Putamen (tissue), 1 donor: ENCODE measurements at places on chromosomes 16 and 17.

DNA sequence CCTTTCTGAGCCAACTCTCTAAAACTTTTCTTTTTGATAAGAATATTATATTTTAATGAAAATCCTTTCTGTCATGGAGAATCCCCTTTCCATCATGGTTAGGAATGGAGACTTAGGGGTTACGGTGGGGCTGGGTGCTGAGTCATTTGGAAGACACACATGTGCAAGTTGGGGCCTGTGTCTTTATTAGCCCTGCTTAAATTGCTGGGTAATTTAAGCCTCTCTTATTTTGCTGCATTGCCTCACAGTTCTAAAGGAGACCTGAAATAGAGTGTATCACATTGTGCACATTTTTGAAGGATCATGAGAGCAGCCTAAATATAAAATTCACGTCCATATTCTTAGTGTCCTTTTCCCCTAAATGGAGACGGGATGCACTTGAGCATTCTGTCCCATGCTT lies 61.8 kb upstream of the RBFOX1 start:
- no peak for DNase-seq

DNA sequence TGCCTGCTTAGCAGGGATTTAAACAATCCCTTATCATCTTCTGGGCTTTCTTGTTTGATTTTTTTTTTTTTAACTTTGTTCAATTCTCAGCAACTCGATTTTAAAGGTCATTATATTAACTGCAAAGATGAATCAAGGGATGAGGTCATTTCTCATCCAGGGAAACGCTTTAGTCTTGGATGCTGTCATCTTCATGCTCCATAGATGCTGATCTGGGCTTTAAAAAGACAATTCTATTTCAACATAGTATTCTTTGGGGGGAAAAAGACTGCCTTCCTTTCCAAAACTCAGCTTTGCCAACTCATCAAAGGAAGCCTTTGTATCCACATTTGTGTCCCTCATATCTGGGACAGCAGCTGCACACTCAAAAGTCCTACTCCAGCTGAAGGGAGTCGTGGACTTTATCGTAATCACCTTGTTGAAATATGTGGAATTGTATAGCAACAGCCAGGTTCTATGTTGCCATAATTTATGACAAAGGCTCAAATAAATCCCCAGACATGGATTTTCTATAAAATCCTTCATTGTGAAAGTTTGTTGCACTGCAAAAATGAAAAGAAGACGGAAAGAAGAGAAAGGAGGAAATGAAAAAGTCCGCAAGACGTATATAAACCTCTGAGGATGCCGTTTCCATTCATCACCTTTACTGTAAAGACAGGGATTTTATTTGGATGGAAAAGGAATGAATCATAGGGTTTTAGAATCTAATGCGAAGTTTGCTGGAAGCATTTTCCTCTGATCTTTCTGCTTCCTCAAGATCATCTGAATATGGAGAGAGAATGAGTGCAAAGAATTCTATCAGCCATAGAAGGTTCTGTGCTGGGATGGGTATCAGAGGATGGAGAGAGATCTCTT lies 48.6 kb upstream of the XYLT1 start:
- DNase-seq = no peak

- no peak for DNase-seq
These were observed 6.1 kb downstream of the OR1A1 start for GRCh38 chr17:3213587-3213986.

DNA sequence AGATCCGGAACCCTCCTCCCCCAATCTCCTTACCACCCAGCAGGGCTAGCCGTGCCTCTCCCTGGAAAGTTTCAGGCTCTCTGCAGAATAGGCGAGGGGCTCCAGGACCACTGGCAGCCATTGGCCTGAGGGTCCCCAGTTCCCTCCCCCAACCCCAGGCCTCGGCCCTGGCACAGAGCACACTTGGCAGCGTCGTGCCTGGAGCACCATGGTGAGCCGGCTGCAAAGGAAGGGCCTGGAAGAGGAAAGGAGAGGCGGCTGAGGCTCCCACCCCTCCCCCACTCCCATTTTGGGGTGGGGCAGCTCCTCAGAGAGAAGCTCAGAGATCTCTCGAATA lies 369 bp upstream of the BTBD17 start:
- no peak for DNase-seq

- no peak for DNase-seq
These were observed 69.9 kb upstream of the NFAT5 start for GRCh38 chr16:69495821-69496220.

DNA sequence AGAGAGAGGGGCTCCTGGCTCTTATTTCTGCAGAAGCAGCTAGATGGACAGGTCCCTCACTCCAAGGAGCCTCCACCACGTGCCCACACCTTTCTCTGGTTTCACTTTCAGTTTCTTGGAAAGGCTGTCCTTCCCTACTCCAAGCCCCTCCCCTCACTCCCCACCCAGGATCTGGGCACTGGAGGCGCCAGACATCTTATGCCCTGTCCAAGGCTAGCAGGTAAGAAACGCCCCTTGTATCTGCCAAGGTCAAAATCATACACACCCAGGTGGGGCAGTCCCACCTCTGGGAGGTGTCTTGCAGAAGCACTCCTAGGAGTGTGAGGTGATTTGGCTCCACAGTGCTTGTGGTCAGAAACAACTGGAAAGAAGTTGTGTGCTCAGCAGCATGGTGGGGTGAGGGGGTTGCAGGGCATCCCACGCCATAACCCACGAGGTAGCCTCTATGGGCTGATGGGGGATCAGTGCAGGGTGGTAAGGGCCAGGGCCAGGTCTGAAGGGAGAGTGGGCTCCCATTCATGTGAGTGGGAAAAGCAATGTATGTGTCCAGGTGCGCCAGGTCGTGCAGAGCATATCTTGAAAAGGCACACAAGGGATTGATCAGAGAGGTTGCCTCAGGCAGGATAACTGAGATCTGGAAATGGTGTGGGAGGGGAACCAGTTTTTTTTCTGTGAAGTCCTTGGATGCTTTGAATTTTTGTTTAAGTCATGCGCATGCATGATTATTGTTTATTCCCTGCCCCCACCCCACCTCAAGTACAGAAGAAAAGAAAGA lies 31.8 kb upstream of the PRM1 start:
- DNase-seq = no peak

GRCh38 chr17:9798724-9799123 lies 7.3 kb upstream of the DHRS7C start:
- DNase-seq = no peak

GRCh38 chr16:71927383-71927782 lies 32.1 kb downstream of the IST1 start:
- peak; percentile 46 for DNase-seq

- no peak for DNase-seq
These were observed 12.4 kb upstream of the IL4R start for GRCh38 chr16:27301236-27301861.

DNA sequence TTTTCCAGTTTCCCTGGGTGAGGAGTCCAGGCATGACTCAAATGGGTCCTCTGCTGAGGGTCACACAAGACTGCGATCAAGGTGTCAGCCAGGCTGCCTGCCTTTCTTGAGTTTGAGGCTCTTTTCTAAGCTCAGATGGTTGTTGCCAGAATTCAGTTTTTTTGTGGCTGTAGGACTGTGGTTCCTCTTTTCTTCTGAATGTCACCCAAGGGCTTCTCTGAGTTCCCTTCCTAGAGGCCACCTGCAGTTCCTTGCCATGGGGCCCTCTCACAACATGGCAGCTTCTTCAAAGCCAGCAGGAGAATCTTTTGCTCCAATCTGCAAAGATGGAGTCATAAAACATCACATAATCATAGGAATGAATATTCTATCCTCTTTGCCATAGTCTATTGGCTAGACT lies 17.5 kb downstream of the LIMD2 start:
- no peak for DNase-seq

- DNase-seq = no peak
These were observed 324.0 kb downstream of the SNX29 start for GRCh38 chr16:12300490-12300889.

DNA sequence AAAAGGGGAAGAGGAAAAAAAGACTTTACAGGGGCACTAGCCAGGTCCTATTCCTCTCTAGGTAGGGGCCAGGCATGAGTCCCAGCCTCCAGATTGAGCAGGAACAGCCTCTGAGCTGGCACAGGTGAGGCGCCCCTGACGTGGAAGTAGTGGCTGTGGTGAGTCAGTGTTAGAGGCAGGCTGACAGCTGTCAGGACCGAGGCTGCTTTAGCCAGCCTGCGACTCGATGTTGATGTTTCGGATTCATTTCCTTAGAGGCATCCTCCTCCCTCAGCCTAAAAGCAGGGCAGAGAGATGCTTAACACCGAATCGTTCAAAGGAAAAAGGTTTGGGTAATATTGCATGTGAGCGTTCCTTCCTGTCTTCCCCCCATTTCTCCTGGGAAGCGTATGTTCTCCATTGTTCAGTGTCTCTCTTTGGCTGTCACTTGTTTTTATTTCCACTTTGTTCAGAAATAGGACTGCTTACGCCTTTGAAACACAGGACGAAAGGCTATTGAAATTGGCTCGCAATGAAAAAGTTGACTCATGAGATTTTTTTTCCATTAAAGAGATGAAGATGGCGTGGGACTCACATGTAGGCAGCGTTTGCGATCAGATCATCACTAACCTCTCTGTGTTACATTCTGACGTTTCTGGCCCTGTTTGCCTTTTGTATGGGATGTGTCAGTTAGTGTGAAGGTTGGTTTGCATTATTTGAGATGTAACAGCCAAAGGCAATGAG lies 1.3 kb downstream of the KIAA0513 start:
- peak; percentile 53 for DNase-seq

DNA sequence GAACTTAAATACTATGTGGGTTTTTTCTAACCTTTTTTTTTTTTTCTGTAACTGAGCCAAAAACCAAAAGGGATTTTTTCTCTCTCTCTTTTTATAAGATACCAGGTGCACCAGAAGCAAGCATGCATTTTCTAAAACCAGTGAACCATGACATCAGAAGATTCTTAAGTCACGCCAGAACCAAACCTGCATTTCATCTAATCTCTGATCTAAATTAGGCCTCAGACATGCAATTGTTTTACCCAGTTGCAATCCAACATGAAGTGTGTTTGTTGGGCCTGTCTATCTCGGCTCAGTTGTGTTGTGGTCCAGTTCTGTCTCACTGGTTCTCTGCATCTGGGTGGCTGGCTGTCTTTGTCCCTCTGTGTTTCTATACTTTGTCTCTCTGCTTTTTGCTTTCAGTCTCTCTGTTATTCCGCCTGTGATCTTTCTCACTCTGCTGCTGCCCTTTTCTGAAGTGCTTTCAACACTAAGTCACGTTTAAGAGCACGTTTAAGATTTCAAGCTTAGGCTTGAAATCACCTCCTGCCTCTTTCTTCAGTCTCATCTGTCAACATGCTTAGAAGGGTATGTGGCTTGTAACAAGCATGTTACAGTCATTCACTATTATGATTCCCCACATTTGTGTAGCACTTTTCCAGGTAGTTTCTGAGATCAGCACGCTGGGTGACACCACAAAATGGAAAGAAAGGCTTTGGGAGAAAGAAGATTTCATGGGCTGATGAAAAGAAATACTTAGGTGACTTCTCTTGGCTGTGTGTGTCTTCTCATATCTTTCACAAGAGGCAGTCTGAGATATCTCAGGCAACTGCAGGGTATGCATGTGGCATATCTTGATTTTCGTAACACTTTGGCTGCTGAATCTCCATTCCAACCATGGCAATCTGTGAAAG lies 488.9 kb downstream of the SHISA9 start:
- DNase-seq = no peak

DNA sequence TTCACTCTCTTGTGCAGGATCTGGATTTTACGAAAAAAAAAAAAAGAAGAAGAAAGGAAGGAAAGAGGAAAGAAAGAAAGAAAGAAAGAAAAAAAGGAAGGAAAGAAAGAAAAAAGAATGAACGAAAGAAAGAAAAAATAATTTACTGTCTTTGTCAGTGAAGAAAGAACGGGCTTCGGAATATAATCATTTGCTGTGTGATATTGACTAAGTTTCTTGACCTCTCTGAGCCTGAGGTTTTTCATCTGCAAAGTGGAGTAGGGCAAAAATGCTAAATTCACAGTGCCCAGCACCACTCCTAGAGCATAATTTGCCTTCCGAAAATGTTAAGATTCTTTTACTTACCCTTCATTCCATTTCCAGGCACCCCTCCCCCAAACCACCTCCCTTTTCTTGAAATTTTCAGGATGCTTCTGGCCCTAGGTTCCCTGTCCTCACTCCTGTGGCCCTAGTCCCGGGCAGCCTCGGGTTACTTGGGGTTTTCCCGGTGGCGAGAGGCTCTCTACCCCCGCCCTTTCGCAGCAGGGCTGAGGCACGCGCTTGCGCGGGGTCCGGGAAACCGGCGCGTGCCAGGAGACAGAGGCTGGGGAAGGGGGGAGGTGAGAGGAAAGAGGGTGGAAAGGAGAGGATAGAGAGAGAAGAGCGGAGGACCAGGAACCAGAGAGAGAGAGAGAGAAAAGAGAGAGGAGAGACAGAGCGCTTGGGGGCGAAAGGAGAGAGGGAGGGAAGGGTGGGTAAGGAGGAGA lies at the start of gene CNTNAP1:
Gene CNTNAP1 (plus strand): TSS at position 556 of the 746 bp plus-strand sequence. CDS start 299 bp downstream, outside the sequence.
- DNase-seq = no peak

DNA sequence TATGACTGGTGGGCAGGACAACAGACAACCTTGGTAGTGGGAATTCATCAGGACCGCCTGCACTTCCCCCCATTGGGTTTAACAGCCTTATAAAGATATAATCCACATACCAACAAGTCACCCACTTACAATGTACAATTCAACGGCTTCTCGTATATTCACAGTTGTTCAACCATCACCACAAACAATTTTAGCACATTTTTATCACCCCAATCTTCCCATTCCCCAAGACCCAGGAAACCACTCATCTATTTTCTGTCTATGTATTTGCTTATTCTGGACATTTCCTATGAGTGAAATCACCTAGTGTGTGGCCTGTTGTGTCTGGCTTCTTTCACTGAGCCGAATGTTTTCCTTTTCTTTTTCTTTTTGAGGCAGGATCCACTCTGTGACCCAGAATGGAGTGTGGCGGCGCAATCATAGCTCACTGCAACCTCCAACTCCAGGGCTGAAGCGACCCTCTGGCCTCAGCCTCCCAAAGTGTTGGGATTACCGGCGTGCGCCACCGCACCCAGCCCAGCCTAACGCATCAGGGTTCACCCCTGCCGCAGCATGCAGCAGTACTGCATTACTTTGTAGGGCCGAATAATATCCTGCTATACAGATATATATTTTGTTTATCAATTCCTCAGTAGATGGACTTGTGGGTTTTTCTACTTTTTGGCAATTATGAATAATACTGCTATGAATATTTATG lies 10.9 kb downstream of the ANKS3 start:
- DNase-seq = no peak

DNA sequence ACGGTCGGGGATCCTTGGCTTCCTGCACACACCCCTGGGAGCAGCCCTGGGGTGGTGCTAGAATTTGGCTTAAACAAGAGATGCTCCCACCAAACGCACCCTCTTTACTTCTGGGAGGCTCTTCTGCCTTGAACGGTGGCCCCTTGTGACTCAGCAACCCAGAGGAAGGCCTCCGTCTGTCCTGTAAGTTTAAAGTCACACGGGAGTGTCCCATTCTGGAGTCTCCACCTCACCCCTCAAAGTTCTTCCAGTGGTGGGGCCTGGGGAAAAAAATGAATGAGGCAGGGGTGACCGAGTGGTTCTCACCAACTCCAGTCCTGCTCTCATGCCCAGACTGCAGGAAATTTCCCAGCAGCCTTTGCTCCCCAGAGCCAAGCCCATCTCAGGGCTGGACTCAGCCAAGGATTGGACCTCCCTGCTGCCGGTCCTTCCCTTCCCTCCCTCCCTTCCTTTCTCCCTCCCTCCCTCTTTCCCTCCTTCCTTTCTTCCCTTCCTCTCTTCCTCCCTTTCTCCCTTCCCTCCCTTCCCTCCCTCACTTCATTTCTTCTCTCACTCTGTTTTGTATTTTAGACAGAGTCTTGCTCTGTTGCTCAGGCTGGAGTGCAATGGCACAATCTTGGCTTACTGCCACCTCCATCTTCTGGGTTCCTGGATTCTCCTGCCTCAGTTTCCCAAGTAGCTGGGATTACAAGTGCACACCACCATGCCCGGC lies 11.4 kb downstream of the ITGAD start:
- no peak for DNase-seq
